ENCODE measurements at places on chromosomes 6 and 20.

- no peak for DNase-seq
Observed at GRCh38 chr20:55354720-55355119, 650.6 kb downstream of the CBLN4 start.

- no peak for DNase-seq
Observed at GRCh38 chr6:44795326-44795725, 407.8 kb downstream of the CDC5L start.

GRCh38 chr6:131949620-131949908, 1.6 kb downstream of the CCN2 start:
- DNase-seq, result no peak

- DNase-seq, result no peak
Observed at GRCh38 chr20:32474967-32475811, 109.9 kb downstream of the NOL4L start.

- no peak for DNase-seq
Observed at GRCh38 chr6:81875782-81876293, 123.4 kb upstream of the TENT5A start.

- peak; percentile 81 for DNase-seq
Observed at GRCh38 chr20:62925420-62926228, 681 bp downstream of the DIDO1 start.

DNA sequence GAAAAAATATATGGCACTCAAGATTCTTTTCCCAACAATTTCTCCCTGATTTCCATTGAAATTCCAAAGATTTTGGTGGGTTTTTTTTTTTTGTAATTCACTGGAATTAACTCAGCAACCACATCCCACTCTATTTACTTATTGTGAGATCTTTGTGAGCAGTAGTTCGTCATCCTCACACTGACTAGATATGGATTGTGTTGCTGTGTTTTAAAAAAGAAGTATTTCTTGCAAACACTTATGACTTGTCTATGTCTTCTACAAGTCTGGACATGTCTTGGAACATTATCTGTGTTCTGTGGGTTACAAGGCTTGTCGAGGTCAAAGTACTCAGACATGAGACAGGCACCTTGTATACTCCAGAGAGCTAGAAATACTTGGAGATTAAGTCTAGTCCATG, 7.3 kb upstream of the TENT5A start:
- DNase-seq, result no peak

GRCh38 chr20:37337208-37337991, 8.5 kb upstream of the SRC start:
- no peak for DNase-seq
